ENCODE measurements at places on chromosomes 3 and 15.

GRCh38 chr3:13039213-13039896 is 33.9 kb downstream of the IQSEC1 start:
- no peak for DNase-seq

DNA sequence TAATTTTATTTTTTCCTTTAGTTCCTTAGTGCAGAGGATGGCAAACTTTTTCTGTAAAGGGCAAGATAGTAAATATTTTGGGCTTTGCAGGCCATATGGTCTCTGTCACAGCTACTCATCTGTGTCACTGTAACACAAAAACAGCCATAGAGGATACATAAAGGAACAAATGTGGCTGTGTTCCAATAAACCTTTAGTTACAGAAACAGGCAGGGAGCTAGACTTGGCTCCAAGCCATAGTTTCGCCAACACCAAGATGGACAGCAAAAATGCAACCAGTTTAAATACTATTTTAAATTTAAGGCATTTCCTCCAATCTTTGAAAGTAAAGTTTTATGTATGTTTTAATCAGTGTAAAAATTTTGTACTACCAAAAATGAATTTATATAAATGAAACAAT is 753.4 kb downstream of the FHIT start:
- DNase-seq = no peak

DNA sequence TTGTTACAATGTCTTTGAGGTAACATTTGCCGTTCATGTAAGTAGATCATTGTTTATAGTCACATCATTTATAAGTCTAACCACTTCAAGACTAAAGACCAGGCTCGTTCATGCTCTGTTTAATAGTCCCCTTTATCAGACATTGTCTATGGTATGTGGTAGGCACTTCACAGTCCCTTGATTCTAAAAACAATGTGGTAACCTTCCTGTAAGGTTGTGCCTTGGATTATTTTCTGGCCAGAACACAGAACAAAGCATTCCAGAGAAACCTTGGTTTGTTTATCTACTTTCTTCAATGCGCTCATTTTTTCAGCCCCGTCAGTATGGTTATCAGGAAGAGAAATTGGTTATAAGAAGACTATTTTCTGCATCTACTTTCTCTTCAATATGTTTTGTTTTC is 16.3 kb upstream of the ST3GAL6 start:
- DNase-seq = no peak

GRCh38 chr3:468172-468571 is 271.6 kb downstream of the CHL1 start:
- DNase-seq = no peak

DNA sequence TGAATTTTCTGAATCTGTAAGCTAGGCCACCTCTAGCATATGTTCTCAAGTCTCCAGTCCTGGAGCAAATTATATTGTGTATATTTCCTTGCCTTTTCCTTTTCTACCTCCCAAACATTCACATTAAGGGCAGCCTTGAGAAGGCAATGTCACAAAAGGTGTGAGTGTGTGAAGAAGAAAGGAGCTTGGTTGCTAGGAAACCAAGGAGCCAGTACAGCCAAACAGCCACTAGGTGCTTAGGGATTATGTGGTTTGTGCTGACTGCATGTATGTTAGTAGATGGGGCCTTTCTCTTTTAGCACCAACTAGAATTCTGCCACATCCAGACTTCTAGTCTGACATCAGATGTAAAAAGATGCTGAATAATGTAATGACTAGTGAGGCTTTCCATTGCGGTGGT is 118.8 kb upstream of the DAZL start:
- DNase-seq = peak; percentile 4
